ENCODE measurements at places on chromosomes 1 and 21. TPM values are rescaled to one million over a fixed set of nuclear protein-coding genes. Genes with fewer than 3 reads are reported as not detected.
A peak's percentile ranks its signal among the peaks of the same experiment; 100 is the strongest.

Gene RIIAD1
- not detected for total RNA-seq

Gene CAMSAP2
- total RNA-seq: 27.6 TPM

Gene FMOD
- total RNA-seq: not detected

Gene ZSWIM5
- 0.24 TPM for total RNA-seq

Gene RAP1A
- total RNA-seq: 33.2 TPM

Gene SH3D21
- 13.2 TPM for total RNA-seq

Gene WDR64
- not detected for total RNA-seq

Gene TMCO4
- total RNA-seq: 12.0 TPM

Gene BEND5
- not detected for total RNA-seq

Gene RIMS3
- total RNA-seq: 0.81 TPM

DNA sequence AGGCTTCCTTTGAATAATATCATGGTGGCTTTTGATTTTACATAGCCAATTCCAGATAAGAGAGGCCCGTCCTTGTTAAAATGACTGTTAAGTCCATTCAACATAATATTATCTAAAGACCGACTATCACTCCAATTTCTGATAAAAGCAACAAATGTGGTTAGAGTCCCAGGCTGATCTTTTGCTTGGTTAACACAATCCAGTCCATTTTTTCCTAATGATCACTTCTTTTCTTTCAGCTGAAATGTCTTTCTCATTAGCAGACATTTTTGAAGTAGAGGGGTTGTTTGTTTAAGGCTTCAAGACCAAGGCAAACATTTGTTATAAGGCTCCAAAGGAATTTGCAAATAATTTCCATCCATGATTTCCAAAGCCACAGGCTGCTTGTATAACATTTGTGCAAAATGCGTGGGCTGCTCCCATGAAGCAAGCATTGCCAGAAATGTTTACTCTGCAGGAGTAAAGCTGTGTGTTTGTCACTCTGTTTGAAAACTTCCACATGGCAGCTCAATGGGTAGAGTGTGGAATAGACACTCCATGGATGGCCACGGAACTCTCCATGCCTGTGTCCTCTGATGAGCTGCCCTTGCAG lies 111.5 kb downstream of the PSMG1 start:
- DNase-seq: no peak

- no peak for DNase-seq
Observed at GRCh38 chr1:246086191-246086590, 420.9 kb downstream of the SMYD3 start.

- no peak for DNase-seq
Observed at GRCh38 chr1:211359876-211360275, 33.2 kb downstream of the TRAF5 start.

- DNase-seq: no peak
Observed at GRCh38 chr1:178101654-178102053, 7.8 kb downstream of the RASAL2 start.

- no peak for DNase-seq
Observed at GRCh38 chr1:5189384-5189783, 535.0 kb downstream of the AJAP1 start.

- DNase-seq: no peak
Observed at GRCh38 chr1:86202552-86203340, 46.2 kb upstream of the COL24A1 start.

GRCh38 chr1:154937085-154937987 lies 817 bp upstream of the PMVK start:
- DNase-seq: peak; percentile 91

DNA sequence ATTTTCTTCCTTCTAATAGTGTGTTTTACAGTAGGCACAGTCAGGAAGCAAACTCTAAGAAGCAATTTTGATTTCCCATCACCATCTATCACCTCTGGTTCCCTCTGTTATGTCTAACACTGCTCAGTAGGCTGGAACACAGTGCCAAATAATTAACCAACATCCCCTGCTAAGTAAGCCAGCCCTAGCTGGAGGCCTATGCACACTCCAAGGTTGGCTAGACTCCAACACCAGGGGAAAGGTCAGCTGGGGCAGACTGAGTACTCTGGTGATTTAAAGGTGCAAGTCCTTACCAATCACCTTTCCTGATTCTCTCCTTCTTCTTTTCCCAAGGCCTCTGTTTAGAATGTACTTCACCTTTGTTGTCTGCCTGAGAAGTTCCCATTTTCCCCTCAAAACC lies 46.5 kb upstream of the BEND5 start:
- DNase-seq: peak; percentile 41

All from Calu3 (cell line).